ENCODE measurements at places on chromosomes 12 and 14.
A peak's percentile ranks its signal among the peaks of the same experiment; 100 is the strongest.

DNA sequence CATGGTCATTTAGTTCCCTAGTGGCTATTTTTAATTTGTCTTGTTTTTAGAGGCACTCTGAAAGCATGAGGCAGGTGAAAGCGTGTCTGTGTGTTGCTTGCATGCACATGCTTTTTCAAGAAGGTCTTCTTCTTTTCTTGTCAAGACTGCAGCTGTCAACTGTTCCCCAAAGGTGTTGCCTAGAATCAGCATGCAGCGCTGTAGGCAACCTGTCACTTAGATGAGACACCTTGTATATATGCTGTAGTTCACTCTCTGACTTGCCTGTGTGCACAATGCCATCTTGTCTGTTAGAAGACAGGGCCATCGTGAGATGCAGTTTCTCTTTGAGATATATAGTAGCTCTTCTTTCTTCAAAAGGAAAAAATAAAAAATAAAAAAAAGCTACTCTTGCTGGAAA is 885.7 kb downstream of the DIO2 start:
- DNase-seq: no peak

GRCh38 chr12:68406134-68406576 is 74.0 kb upstream of the MDM1 start:
- peak; percentile 82 for DNase-seq

GRCh38 chr12:27289414-27289813 is 43.2 kb upstream of the BMAL2 start:
- no peak for DNase-seq

- no peak for DNase-seq
Measured at GRCh38 chr12:7361265-7361664, 57.4 kb downstream of the ACSM4 start.

DNA sequence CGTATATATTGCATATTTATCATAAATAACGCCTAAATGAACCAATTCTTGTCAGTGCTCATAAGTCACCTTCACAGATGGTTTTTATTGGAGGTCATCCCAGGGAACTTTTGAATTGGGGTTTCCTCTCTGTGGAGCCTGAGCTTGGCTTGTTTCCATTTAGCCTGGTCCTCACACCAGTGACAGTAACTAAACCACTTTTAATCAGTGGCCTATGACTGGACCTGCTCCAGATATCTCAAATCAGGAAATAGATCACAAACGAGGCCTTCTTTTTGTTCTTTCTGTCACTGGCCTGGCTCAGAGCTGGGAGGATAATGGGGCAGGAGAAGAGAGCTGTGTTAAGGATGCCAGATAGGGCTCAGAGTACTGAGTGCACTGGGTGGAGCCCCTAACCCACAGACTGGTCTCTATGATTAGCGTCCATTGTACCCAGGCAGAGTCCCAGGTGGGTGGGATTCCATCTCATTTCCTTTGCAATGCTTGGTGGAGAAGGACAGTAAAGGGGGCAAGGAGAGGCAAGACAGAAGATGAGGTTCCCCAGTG is 92.4 kb downstream of the NUAK1 start:
- DNase-seq: no peak

- no peak for DNase-seq
Measured at GRCh38 chr14:59341858-59342477, 123.2 kb downstream of the GPR135 start.

DNA sequence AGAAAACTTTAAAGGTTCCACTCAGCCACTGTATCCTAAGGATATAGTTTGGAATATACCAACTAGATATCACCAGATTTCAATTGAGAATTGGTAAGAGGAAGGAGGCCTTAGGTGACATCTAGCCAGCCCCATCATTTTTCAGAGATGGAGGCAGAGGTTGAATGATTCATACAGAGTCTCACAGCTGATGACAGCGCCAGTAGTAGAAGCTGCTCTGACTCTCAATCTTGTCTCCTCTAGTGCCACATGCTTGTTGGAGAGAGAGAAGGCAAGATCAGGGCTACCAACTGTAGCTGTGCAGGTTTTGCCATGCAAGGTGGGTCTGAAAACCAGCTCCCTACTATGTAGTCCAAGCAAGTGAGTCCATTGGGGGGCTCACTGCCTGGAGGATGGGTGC is 6.1 kb downstream of the FRMD6 start:
- no peak for DNase-seq

DNA sequence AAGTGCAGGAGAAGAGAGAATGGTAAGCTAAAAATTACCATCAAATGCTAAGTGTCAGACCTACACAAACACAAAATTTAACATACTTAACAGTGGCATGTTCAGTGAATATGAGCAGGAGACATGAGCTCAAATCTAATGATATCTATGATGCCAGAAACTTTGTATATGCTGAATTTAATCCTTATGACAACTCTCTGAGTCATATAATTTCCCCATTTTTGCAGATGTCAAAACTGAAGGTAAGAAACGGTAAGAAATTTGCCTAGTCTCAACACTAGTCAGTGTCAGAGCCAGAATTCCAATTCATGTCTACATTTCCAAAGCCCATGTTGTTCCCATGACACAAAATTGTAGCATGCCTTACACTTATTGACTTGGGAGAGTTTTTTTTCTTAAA is 375.8 kb downstream of the APAF1 start:
- DNase-seq: no peak

DNA sequence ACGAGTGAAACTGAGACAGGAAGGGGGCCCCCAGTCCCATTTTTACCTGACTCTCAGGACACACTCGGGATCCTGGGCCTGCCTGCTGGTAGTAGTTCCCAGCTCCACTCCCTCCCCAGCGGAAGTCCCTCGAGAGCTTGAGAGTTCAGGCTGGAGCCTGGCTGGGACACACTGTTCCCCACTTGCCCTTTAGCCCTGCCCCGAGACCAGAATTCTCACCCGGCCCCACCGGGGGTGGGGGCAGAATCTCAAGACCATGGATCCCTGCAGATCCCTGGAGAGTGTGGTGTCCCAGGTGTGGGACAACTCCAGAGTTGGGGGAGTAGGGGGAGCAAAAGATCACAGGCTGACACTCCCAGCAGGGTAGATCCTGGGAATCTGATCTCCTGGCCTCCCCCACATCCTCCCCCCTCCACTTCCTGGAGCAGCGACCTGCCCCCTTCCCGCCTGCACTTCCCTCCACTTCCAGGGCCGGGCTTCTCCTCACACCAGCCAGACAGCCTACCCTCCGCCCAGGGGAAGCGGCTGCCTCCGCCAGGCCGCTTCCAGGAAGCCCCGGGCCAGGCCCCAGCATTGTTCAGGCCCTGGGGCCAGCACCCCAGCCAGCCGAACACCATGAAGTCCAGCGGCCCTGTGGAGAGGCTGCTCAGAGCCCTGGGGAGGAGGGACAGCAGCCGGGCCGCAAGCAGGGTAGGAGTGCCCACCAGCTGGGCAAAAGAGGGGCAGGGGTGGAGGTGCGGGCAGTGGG is at the start of gene TNS2:
Gene TNS2, plus strand, starts transcription at position 495 of the 748 bp plus-strand sequence. Its CDS starts 121 bp downstream, at position 616.
- no peak for DNase-seq

DNA sequence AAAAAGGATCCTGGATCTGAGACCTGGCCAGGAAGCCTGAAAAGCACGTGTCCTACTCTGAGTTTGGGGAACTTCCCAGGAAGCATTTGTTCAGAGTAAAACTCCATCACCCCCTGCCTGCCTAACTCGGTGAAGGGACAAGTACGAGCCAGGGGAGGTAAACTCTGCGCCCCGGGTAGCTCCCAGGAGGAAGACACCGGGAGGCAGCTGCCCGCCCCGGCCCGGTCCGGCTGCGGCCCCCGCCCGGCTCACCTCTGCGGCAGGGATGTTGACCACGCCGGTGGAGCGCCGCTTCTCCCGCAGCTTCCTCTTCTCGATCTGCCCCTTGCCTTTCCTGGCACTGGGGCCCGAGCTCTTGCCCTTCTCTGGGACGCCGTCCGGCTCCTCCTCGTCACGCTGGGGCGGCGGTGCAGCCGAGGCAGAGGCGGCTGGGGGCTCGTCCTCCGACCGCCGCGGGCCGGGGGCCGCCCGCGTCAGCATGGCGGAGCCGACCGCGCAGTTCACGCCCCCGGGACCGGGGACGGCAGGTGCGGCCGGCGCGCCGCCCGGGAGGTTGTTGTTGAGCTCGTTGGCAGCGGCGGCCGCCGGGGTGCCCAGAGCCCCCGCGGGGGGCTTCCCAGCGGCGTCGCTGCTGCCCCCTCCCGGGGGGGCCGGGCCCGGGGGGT is 1.2 kb downstream of the PAWR start:
- DNase-seq: no peak

- DNase-seq: no peak
Measured at GRCh38 chr14:95303552-95303951, 16.2 kb downstream of the CLMN start.

GRCh38 chr12:29591140-29592020 is 93.9 kb upstream of the OVCH1 start:
- no peak for DNase-seq

- no peak for DNase-seq
Measured at GRCh38 chr14:81303258-81303935, 82.6 kb upstream of the GTF2A1 start.

DNA sequence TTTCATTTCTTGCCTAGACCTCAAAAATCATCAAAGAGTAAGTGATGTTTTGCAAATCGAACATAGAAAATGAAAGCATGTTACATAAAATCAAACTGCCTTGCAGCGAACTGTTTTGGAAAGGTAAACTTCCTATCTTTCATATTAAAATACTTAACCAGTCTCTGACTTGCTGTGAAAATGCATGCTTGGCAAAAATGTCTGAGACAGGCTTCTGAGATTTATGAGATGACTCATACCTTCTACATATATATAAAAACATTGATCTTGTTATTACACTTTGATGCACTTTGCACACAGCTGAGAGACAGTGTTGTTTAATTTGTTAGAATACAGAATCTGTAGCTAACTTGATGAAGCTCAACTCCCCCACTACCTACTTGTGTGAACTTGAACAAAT is 179.1 kb downstream of the KITLG start:
- DNase-seq: no peak

DNA sequence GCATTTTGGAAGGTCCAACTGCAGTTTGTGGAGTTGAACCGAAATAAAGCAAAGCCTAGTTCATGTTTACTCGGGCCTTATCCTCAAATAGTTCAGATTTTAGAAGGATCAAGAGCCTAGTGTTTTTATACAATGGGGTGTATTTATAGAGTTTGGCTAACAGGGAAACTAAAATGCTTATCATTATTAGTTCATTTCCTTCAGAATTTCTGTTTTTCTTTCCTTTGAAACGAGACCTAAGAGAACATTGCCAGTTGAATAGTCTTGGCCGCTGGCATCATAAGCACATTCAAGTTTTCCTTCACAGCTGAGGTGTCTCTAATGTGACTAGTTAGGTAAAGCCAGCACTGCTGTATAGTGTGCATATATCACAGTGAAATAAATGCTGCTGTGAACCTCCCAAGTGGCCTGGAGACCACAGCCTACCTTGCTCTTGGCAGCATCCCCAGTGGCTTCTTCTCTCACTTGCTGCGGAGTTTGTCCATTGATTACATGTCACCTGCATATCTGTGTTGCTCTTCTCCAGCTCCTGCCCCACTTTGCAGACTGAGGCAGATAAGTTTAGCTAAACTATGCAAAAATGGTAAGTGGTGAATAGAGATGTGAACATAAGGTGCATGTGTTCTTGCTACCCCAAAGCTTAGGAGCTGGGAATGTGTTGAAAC is 88.8 kb downstream of the ANO6 start:
- no peak for DNase-seq

GRCh38 chr12:58166643-58167042 is 225.3 kb downstream of the ATP23 start:
- DNase-seq: no peak

- peak; percentile 60 for DNase-seq
Measured at GRCh38 chr12:12376646-12377448, 20.0 kb downstream of the BORCS5 start.

DNA sequence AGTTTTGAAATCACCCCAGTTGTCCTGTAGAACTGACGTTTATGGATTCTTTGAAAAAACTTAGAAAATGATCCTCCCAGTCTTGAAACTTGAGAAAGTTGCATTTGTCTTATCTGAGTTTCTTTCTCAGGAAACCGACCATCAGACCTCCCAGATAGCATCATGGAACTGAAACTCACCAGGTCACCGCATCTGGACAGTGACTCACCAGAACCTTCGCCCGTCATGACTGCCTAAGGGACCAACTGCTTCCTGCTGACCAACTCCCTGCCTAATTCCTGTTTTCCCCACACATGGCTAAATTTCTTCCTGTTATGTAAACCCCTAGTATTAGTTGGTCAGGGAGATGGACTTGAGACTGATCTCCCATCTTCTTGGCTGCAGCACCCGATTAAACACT is 175.7 kb downstream of the RIMBP2 start:
- no peak for DNase-seq

- no peak for DNase-seq
Measured at GRCh38 chr12:119681728-119682638, 14.1 kb downstream of the PRKAB1 start.

- DNase-seq: no peak
Measured at GRCh38 chr14:71749613-71750238, 182.5 kb upstream of the RGS6 start.

DNA sequence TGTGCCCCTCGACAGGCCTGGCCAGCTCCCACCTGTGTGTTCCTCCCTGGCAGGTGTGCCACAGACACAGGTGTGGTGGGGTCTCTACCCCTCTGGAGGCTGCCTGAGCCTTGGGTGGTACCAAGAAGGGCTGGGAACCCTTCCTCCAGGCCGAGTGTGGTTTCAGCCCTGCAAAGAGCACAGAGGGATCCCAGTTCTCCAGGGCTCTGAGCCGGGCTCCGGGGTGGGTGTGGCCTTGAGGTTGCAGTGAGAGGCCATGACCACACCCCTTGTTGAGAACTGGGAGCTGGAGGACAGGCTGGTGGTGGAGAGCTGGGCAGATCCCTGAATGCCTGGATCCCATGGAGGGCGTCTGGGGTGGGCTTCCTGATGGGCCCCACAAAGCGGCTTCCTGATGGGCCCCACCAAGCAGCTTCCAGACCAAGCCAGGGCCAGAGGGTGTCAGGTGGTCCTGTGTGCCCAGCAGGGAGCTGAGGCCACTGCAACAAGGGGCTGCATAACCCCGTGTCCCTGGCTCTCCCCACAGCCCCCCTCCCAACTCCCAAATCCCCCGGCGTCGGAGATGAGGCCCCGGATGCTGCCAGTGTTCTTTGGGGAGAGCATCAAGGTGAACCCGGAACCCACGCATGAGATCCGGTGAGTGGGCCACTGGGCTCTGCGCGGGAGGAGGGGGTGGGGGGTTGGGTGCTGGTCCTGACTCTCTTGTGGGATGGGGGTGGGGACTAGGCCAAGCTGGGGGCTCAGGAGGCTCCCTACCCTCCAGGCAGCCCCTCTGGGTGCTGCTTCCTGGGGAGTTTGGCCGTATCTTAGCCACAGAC is 16.6 kb downstream of the RFLNA start:
- no peak for DNase-seq

DNA sequence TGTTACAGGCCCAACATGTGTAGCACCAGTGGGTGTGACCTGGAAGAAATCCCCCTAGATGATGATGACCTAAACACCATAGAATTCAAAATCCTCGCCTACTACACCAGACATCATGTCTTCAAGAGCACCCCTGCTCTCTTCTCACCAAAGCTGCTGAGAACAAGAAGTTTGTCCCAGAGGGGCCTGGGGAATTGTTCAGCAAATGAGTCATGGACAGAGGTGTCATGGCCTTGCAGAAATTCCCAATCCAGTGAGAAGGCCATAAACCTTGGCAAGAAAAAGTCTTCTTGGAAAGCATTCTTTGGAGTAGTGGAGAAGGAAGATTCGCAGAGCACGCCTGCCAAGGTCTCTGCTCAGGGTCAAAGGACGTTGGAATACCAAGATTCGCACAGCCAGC is 8.6 kb downstream of the BCL2L14 start:
- no peak for DNase-seq

- no peak for DNase-seq
Measured at GRCh38 chr12:1488908-1489381, 105.4 kb downstream of the FBXL14 start.

- DNase-seq: no peak
Measured at GRCh38 chr14:71497645-71498086, 434.6 kb upstream of the RGS6 start.

- no peak for DNase-seq
Measured at GRCh38 chr14:104686624-104687517, 2.5 kb upstream of the INF2 start.
